ENCODE measurements at places on chromosomes 7 and 10.

DNA sequence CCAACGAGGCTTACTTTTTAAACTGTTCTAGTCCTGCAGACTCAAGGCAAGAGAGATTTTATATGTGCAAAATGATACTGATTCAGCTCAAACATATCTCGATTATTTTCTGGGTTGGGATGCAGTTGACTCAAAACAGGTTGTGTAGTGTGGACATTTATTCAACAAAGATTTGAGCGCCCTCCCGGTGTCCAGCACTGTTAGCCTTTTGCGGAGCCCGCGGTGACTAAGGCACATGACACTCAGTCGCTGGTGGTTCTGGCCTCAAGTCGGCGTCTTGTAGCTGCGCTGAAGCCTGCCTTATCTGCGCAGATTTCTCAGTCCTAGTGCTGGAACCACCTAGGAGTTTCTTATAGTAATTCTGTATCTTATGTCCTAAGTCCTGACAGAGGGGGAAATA is 938 bp upstream of the CADPS2 start:
- no peaks in the 10 kb centered on the region for H3K36me3 ChIP-seq
- H3K27me3 ChIP-seq, result peaks cover 70% of the 10 kb centered on the region
- peak overlapping the region; percentile 80 for H3K4me3 ChIP-seq
- DNase-seq, result peak; percentile 71

- no peak overlapping the region for H3K4me3 ChIP-seq
- DNase-seq, result no peak
- H3K4me1 ChIP-seq, result peaks cover 25% of the 10 kb centered on the region
- H3K27ac ChIP-seq, result no peak overlapping the region
- H3K27me3 ChIP-seq, result no peaks in the 10 kb centered on the region
- H3K36me3 ChIP-seq, result no peaks in the 10 kb centered on the region
Observed at GRCh38 chr7:155992107-155992506, 179.8 kb upstream of the SHH start.

DNA sequence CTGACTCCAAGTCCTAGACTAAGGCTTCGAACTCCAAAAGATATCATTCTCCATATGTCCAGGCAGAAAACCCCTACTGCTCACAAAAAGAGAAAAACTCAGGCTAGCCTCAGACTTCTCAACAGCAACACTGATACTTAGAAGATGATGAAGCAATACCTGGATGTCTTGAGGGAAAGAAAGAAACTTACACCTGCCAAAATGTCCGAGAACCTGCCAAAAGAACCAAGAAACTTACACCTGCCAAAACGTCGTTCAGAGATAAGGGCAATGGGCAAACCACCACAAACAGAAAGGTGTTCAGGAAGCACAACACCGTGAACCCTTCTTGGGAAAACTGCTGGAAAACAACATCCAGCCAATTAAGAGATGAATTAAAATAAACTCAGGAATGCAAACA is 15.3 kb downstream of the ABLIM1 start:
- H3K27ac ChIP-seq, result no peak overlapping the region
- H3K27me3 ChIP-seq, result no peaks in the 10 kb centered on the region
- H3K4me1 ChIP-seq, result peaks cover 3% of the 10 kb centered on the region

DNA sequence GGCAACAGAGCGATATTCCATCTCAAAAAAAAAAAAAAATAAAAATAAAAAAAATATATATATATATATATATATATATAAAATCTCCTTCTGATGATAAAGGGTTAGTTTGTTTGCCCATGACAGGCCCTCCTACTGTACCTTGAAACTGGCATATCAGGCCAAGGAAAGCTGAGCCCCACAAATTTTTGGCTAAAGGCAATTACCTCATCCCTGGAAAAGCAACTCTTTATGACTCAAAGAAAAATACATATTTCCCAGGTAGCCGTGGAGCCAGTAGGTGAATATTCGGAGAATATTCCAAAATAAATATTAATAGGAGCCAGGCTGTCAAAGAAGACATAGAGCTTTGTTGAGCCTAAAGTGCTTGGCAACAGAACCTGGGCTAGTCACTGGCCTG is 245.1 kb downstream of the GALNT17 start:
- H3K27me3 ChIP-seq, result no peaks in the 10 kb centered on the region
- H3K36me3 ChIP-seq, result no peaks in the 10 kb centered on the region
- H3K4me3 ChIP-seq, result no peak overlapping the region

DNA sequence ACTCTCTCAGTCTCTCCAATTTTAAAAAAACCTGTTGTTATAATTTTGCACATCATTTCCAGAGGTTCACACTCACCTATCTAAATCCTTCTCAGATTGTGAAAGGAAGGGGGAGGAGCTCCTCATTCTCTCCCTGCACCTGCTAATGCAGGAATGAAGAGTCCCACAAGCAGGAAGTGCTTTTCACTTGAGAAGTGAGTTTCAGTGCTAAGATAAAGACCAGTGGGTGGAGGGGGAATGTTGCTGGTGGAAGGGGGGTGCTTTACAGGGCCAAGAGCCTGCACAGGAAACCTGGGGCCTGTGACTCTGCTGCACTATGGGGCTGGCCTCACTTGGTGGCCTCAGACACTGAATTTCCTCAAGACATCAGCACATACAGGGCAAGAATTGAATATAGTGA is 176.4 kb downstream of the PTPN20 start:
- no peaks in the 10 kb centered on the region for H3K27me3 ChIP-seq
- no peak overlapping the region for H3K4me3 ChIP-seq
- no peaks in the 10 kb centered on the region for H3K4me1 ChIP-seq
- H3K36me3 ChIP-seq, result no peaks in the 10 kb centered on the region

DNA sequence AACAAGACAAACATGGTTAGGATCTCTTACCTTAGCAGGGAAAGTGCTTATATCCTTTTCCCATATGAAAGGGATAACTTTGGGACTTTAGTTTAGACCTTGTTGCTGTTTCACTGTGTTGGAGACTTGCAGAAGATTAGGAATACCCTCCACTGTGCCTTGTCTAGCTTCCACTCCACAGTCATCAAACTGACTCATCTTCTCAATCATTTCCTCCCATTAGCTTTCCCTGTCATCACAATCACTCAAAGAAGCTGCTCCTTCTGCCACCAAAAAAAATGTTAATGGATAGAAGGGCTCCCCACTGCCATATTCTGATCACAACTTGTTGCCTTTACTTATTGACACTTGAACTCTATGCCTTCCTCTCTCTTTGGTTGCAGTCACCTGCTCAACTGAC is 16.8 kb downstream of the GNG11 start:
- no peak overlapping the region for H3K4me3 ChIP-seq
- no peaks in the 10 kb centered on the region for H3K27me3 ChIP-seq
- H3K36me3 ChIP-seq, result no peaks in the 10 kb centered on the region
- H3K4me1 ChIP-seq, result peaks cover 17% of the 10 kb centered on the region
- no peak for DNase-seq

- DNase-seq, result no peak
- peaks cover 5% of the 10 kb centered on the region for H3K27me3 ChIP-seq
- H3K4me1 ChIP-seq, result no peaks in the 10 kb centered on the region
- no peaks in the 10 kb centered on the region for H3K36me3 ChIP-seq
Observed at GRCh38 chr7:156927571-156928405, 21.7 kb upstream of the NOM1 start.

DNA sequence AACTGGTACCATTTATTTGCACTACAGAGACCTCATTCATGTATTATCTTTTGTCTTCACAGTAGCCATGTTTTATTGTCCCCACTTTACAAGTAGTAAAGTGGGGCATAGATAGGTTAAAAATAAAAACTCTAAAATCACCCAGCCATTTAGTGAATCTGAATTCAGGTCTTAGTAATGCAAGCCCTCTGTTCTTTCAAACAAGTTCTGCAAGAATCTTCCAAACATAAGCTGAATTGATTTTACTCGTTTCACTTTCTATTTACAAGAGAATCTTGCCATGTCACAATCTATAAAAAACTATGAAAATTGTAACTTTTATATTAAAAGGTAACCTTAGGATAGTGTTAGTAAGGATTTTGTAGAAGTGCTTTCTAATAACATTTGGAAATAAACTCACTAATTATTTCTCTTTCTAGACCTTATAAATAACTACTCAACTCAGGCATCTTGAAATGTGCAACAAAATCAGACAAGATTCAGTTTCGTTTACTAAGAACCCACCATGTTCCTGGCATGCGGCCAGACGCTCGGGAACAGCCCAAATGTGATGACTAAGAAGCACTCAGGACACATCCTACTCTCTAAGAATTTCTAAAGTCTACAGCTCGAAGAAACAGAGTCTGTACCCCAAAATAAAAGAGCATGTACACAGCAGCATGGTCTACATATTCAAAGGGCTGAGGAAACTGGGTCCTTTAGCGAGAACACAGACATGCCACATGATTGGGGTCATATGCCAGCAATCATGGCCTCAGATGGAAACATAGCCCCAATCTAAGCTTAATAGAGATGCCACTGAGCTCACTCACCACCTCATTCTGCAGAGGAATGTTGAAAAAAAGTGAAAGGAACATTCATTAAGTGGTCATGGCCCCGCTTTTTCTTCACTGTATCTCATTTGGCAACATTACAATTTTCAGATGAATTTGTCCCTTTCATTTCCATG is 167.6 kb downstream of the AMPH start:
- no peak overlapping the region for H3K27ac ChIP-seq
- H3K27me3 ChIP-seq, result no peaks in the 10 kb centered on the region
- no peak overlapping the region for H3K4me3 ChIP-seq
- H3K4me1 ChIP-seq, result no peaks in the 10 kb centered on the region

- no peak overlapping the region for H3K4me3 ChIP-seq
- no peak for DNase-seq
- H3K4me1 ChIP-seq, result no peaks in the 10 kb centered on the region
- H3K36me3 ChIP-seq, result no peaks in the 10 kb centered on the region
- H3K27me3 ChIP-seq, result no peaks in the 10 kb centered on the region
Observed at GRCh38 chr10:86167121-86167761, 199.4 kb downstream of the GRID1 start.

- no peaks in the 10 kb centered on the region for H3K36me3 ChIP-seq
- H3K4me3 ChIP-seq, result no peak overlapping the region
- H3K27ac ChIP-seq, result no peak overlapping the region
- no peaks in the 10 kb centered on the region for H3K27me3 ChIP-seq
- DNase-seq, result peak; percentile 10
Observed at GRCh38 chr7:7923818-7924217, 44.8 kb upstream of the GLCCI1 start.

- no peak overlapping the region for H3K27ac ChIP-seq
- no peaks in the 10 kb centered on the region for H3K36me3 ChIP-seq
- peaks cover 3% of the 10 kb centered on the region for H3K27me3 ChIP-seq
- DNase-seq, result no peak
Observed at GRCh38 chr10:123548770-123549169, 117.4 kb upstream of the GPR26 start.

DNA sequence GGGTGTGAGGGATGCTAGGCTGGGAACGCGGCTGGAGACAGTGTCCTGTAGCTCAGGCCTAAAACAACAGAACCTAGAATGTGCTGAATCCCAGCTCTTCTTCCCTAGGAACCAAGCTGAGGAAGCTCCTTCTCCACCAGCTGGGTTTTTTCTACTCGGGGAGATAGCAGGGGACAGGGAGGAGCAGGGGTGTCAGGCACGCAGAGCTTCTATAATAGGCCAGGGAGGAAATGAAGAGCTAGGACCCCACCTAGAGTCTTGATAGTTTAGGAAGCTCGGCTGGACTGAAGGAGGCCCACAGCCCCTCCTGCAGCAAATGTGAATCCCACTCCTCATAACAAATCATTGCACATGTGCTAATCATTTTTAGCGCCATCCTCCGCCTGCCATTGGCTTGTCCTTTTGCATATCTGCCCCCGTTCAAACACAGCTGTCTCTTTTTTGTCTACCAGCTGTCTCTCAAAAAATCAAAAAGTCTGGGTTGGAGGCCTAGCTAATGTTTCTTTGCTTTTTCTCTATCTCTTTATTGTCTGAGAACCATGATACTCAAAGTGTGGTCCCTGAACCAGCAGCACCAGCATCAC is 24.1 kb upstream of the FAM180A start:
- no peak for DNase-seq
- no peak overlapping the region for H3K4me3 ChIP-seq
- no peaks in the 10 kb centered on the region for H3K4me1 ChIP-seq
- H3K27me3 ChIP-seq, result no peaks in the 10 kb centered on the region
- no peaks in the 10 kb centered on the region for H3K36me3 ChIP-seq

GRCh38 chr10:87578160-87578841 is 73.6 kb downstream of the MINPP1 start:
- no peak for DNase-seq
- H3K36me3 ChIP-seq, result no peaks in the 10 kb centered on the region
- H3K27ac ChIP-seq, result no peak overlapping the region
- no peak overlapping the region for H3K4me3 ChIP-seq

DNA sequence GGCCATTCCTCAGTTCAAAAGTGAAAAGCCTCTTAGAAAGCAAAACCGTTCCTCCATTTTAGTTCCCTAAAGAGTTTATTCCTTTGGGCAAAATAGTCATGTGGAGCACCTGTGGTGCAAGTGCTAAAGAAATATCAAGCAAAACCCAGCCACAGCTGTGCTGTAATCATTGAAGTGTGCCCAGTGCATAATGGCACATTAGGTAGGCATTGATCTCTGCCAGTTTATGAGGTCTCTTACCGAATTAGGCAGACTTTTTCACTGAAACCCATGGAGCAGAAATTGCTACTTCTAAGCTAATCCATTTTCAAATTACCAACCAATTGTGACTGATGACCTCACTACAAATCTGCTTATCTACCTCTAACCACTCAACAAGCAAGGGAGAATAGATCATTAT is 97.2 kb upstream of the SEMA3A start:
- no peak overlapping the region for H3K4me3 ChIP-seq
- no peaks in the 10 kb centered on the region for H3K36me3 ChIP-seq
- H3K4me1 ChIP-seq, result no peaks in the 10 kb centered on the region
- H3K27me3 ChIP-seq, result no peaks in the 10 kb centered on the region
- no peak overlapping the region for H3K27ac ChIP-seq

- H3K27me3 ChIP-seq, result no peaks in the 10 kb centered on the region
- H3K36me3 ChIP-seq, result no peaks in the 10 kb centered on the region
- DNase-seq, result no peak
- H3K27ac ChIP-seq, result no peak overlapping the region
- H3K4me1 ChIP-seq, result no peaks in the 10 kb centered on the region
- H3K4me3 ChIP-seq, result no peak overlapping the region
Observed at GRCh38 chr10:122282909-122283308, 11.8 kb downstream of the BTBD16 start.

DNA sequence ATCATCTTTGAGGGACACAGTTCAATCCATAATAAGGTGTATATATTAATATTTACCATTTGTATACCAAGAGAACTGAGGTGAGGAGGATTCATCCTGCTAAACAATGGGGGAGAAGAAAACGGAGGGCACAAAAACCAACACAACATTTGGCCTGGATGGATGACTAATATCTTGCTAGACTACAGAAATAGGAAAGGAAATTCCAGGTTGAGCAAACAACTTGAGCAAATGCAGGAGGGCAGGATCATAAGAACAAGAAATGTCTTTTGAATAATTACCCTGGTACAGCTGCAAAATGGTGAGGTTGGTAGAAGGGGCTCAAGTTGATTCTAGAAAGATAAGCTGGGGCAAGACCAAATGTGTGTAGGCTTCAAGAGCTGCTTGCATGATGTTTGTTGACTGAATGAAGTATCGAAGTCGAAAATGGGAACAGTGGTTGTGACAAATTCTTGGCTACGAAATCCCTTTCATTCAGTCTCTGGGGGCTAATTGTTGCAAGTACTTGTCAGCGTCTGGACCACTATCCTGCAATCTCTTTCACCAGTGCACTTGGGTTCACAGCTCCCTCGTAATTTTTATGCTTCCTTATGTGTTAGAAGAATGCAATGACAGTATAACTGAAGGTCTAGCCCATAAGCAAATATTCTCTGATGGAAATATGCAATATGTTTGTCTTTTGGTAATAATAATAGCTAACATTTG is 176.2 kb downstream of the PTEN start:
- DNase-seq, result no peak
- H3K36me3 ChIP-seq, result no peaks in the 10 kb centered on the region
- no peak overlapping the region for H3K4me3 ChIP-seq
- no peaks in the 10 kb centered on the region for H3K27me3 ChIP-seq
- H3K27ac ChIP-seq, result no peak overlapping the region

GRCh38 chr10:115566867-115567266 is 473.7 kb downstream of the ATRNL1 start:
- H3K27ac ChIP-seq, result no peak overlapping the region
- no peaks in the 10 kb centered on the region for H3K4me1 ChIP-seq

Data from common myeloid progenitor, CD34-positive (primary cell).